ENCODE measurements at places on chromosomes 2 and 18.
A peak's percentile ranks its signal among the peaks of the same experiment; 100 is the strongest.

DNA sequence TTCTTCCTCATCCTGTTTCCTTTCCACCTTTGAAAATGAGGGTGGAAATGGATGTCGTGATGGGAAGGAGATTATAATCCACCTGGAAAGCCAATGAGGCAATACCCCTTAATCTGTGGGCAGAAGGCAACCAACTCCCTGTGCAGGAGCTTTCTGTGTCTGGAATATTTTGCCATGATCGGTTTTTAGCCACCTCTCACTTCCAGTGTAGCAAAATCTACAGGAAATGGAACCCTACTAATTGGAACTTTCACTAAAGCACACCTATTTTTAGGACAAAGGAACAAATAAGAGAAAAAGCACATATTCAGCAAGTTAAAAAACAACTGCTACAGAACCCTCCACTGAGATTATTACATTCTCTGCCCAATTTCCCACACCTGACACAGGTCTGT is 112.1 kb upstream of the SMAD7 start:
- no peak for DNase-seq

DNA sequence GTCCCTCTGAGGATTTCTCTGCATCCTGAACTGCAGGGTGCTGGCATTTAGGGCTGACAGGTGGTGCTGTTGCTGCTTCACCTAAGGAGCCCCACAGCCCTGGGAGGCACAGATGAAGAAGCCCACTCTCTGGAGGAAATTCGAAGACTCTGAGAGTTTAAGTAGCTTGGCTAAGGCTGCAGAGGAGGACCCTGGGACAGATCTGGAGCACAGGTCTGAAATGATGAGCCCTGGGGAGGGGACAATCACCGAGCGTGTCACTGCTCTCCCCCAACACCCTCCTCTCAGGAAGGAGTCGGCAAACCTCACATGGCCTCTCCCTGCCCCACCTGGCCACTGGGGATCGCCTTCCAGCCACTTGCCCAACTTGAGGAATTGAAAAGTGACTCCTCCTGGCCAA is 18.6 kb downstream of the CYP27C1 start:
- no peak for DNase-seq

DNA sequence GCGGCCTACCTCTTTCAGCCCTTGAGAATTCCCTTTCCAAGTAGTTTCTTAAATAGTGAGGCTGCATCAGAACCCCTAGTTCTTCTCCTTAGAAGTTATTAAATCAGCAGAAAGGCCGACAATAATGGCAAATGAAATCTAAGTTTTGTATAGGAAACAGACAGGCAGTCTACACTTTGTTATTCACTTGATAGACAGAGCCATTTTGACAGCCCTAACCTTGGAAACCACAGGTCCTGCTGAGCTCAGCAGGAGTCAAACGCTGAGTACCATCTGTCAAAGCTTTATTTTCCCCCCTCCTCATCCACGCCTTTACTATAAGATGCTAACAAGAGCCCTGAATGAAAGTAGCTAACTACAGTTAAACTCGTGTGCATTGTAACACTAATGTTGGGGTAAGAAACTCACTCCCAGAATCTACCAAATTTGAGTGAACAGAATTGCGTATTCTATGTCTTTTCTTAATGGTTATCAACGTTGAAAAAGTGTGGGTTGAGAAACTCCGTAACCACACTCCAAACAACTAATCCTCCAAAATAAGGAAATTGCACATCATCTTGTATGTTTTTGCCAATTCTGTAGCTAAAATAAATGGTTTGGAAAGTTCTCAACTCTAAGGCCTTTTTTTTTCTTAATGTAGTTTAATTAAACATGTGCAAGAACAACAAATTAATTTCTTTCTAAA is 90.6 kb upstream of the EFEMP1 start:
- DNase-seq: no peak

DNA sequence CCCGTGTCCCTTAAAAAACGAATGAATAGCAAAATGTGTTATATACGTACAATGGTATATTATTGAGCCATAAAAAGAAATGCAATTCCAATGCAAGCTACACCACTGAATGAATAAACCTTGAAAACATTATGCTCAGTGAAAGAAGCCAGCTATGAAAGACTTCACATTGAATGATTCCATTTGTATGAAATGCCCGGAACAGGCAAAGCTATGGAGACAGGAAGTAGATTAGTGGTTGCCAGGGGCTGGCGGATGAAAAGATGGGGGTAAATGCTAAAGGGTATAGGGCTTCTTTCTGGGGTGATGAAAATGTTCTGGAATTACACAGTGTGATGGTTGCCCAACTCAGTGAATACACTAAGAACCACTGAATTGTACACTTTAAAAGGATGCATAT is 113.3 kb downstream of the NOL10 start:
- no peak for DNase-seq

DNA sequence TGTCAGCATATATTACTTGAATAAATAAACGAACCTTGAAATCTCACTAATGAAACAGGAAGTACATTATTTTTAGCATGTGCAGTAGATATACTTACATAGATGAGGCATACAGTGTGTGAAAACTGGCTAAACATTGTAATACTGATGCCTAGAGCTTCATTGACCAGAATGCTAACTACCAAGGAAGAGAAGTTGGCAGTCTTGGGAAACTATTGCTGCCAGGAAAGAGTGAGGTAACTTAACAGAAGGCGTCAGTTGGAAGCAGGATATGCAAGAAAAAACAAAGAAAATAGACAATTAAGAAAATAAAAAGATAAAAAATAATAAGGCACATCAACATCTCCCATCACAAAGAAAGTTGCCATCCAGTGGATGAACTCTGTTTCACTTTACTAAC is 963.0 kb downstream of the TDRD15 start:
- no peak for DNase-seq

GRCh38 chr18:23369266-23369665 is 83.8 kb upstream of the RIOK3 start:
- DNase-seq: no peak

DNA sequence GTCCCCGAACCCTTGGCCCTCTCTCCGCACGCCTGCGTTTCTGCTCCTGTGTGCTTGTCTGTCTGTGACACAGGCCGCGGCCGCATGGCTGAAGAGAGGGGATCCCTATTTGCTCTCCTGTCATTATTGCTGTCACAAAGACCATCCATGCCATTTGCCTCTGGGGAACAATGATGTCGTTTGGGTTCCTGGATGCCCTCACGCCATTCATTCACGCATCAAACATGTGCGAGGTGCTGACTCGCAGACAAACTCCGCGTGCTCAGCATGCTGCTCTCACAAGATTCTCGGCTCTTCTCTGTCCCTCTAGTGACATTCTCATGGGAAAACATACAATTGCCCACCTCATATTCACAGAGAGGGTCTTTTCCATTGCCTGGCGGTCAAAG is 67.8 kb downstream of the ASB1 start:
- DNase-seq: no peak

- no peak for DNase-seq
Measured at GRCh38 chr2:180077295-180077906, 70.3 kb upstream of the CWC22 start.

DNA sequence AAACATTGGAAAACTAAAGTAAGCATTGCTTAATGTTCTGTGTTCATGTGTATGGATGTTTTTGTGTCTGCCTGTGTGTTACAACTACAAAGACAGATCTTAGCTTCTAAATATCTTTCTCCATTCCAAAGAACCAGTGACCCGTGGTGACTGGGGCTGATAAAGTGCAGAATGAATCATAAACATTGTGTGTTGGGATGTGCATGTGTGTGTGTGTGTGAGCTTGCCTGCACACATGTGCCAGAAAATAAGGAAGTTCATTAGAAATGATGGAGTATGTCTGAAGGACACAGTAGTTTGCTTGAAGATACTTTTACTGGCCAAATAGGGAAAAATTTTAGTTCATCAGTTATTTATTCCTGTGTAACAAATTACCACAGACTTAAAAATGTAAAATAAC is 756.6 kb upstream of the CELF4 start:
- DNase-seq: no peak

DNA sequence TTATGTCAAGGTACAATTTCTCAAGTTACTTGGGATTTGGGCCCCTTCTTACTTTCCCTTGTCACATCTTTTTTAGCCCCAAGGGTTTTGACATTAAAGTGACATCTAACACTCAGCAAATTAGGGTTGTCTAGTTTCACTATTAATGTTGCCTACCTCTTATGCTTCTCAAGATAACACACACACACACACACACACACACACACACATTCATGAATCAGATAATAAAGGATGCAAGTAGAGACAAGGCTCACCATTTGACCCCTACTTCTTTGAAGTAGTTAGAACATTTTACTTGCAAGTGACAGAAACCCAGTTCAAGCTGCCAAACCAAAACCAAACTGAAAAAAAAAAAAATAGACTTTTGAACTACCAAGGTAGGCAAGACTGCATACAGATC is 138.8 kb downstream of the TRIB2 start:
- no peak for DNase-seq

GRCh38 chr2:4324531-4324930 is 621.2 kb downstream of the DCDC2C start:
- no peak for DNase-seq

GRCh38 chr2:11742317-11742701 is 4.1 kb upstream of the LPIN1 start:
- no peak for DNase-seq

GRCh38 chr2:27890924-27891672 is 569 bp downstream of the BABAM2 start:
- DNase-seq: peak; percentile 82

- DNase-seq: no peak
Measured at GRCh38 chr2:171792886-171793580, 101.0 kb downstream of the SLC25A12 start.

DNA sequence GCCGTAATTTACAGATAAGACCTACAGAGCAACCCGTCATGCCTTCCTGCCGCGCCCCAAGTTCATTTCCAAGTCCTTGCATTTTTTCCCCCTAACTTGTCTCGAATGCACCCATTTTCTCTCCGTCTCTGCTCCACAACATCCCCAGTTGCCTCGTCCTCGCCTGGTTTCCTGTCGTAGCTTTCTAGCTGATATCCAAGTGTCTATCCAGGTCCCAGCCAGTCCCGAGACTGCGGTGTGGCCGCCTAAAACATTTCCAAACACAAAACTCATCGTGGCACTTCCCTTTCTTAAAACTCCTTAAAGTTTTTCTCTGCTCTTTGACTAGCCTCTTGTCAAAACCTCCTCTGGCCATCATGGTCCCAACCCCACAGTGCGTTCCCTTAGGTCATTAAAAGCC is 1.2 kb upstream of the BARD1 start:
- DNase-seq: no peak

- DNase-seq: no peak
Measured at GRCh38 chr18:11020877-11021414, 128.4 kb downstream of the PIEZO2 start.

DNA sequence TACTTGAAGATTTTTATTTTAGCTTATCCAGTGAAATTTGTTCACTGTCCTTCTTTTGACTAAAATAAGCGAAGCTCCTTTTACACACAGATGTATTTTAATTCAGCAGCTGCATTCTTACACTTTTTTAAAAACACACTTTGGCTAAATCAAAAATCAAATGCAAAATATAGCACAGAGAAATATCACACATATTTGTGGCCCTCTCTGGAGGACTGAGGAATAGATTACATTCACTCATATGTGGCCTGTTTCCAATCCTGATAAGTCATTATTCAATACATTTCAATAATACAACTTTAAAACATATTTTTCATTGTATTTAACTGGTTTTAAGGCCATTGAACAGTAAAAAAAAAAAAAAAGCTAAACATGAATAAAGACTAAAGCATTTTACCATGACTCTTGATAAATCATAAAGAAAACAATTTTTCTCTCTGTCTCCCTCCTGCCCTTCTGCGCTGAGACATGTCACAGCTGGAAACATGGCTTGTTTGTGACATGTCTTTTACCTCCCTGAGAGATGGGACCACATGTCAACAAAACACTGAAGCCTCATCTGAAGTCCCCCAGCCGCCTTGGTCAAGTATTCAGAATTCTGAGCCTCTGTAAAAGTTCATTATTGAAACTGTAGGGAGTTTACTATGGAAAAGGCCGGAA is 221.0 kb downstream of the ZNF407 start:
- DNase-seq: no peak

- peak; percentile 70 for DNase-seq
Measured at GRCh38 chr2:100610381-100610831, 47.6 kb downstream of the PDCL3 start.

DNA sequence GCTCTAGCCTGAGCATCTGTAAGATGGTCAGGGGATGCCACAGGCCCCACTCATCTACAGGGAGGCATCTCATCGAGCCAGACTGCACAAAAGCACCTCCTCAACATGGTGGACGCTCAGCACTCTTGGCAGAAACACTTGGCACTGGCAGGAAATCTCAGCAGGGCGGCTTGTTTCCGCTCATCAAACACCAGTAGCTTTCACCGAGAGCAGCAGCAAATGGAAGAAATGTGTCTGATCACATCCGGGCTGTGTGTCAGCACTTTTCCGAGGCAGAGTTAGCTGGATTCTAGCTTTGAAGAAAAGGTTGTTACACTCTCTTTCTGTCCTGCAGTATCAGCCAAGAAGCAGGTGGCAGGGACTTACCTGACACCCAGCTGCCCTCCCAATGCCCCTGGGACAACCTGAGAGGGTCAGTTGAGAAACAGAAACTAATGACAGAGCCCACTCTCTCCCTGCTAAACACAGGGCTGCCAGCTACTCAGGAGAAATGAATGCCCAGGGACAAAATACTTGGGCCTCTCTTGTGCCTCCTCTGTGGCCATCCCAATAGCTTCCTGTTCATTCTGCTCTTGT is 68.9 kb upstream of the FZD7 start:
- no peak for DNase-seq

DNA sequence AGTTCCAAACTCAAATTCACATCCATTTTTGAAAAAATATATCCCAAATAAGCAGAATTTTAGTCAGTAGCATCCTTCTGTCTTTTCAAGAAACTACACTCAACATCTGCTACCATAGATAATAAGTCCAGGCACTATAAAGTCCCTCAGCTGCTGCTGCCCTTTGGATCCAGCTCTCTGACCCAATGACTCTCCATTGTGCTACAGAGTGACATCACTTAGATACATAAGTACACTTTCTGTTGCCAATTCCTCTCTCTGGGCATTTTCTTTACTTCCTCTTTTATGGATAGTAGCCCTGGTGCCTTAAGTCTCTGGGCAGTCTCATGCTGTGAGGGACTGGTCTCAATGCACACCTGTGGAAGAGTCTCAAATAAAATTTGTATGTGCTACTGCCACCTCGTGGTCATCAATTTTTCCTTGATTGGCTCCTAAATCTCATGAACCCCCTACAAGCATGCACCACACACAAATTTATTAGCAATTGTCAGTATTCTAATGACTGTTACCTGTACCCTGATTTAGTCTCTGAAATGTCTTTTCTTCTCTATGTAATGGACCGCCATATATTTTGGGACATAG is 219.2 kb downstream of the LRP1B start:
- no peak for DNase-seq

DNA sequence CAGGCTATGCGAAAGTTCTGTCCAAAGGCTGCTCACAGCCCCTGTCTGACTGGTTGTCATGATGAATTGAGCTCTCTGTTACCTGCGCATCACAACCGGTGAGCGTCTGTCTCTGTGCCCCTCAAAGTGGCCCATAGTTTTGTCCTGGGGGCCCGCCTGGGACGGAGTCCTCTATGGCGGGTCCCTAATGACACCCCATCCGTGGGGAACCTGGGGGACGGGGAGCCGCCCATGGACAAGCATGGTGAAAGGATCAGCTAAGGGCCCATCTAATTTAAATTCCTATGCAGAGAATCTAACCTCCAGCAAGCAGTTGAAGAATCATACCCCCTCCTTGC is 473 bp downstream of the ELMOD3 start:
- DNase-seq: no peak

All from activated T-helper 2 cell treated with anti-CD3 and anti-CD28 coated beads, Interferon-gamma antibody, Interleukin-2, Interleukin-4, amounts not matched to agents 10 μg/mL and 5 μg/mL and 100 μg/mL, durations not matched to agents 14 hours and 24 hours and 36 hours (primary cell).